Amniotic stem cell (primary cell): ENCODE measurements at places on chromosomes 3 and 15.

DNA sequence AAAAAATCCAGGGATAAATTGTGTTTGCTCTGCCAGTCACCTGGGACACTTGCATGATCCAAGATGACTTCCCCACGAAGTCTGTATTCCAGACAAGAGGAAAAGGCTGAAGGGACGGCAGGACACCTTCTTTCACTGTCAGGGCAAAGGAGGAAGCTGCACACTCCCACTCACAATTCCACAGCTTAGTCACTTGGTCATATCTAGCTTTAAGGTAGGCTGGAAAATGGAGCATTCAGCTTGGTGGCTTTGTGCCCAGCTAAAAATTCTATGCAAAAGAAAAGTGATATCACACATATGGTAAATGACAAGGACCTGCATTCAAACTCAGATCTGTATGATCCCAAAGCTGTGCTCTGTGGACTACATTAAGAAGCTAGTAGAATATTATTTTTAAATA, 109.2 kb upstream of the TPM1 start:
- DNase-seq: no peak

- no peak for DNase-seq
Observed at GRCh38 chr3:25432176-25432720, 4.2 kb downstream of the RARB start.

- no peak for DNase-seq
Observed at GRCh38 chr3:104746056-104746455, 620.7 kb upstream of the ALCAM start.

DNA sequence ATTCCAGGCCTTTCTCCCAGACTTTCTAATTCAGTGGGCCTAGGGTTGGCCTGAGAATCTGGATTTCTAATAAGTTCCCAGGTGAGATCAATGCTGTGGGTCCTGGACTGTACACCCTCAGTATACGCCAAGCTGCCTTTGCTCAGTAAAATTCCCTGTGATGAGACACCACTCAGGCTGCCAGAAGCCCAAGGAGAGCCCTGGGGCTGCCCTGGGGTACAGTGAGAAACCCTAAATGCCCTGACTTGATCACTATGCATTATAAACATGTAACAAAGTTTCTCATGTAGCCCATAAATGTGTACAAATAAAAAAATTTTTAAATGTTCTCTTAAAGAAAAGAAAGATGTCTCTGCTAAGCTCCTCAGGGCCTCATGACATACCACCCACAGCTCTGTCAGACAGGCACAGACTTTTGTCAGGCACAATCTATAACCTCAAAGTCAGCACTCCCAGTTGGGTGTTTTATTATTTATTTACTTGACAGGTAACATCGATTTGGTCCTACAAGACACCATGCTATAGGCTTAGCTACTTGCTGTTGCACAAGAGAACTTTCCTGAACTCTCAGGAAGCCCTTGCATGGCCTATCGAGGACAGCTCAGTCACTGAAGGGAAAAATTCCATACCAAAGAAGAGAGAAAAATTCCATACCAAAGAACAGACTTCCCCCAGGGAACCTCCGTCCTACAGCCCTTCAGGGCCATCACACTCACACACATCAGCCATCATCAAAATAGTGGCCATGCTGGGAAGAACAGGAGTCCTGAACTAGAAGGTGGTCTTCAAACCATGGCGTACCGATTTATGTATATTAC, 22.7 kb downstream of the LARP6 start:
- no peak for DNase-seq

- no peak for DNase-seq
Observed at GRCh38 chr3:100368441-100368840, 32.4 kb downstream of the TOMM70 start.

- no peak for DNase-seq
Observed at GRCh38 chr3:50245251-50245745, 9.3 kb downstream of the GNAI2 start.

DNA sequence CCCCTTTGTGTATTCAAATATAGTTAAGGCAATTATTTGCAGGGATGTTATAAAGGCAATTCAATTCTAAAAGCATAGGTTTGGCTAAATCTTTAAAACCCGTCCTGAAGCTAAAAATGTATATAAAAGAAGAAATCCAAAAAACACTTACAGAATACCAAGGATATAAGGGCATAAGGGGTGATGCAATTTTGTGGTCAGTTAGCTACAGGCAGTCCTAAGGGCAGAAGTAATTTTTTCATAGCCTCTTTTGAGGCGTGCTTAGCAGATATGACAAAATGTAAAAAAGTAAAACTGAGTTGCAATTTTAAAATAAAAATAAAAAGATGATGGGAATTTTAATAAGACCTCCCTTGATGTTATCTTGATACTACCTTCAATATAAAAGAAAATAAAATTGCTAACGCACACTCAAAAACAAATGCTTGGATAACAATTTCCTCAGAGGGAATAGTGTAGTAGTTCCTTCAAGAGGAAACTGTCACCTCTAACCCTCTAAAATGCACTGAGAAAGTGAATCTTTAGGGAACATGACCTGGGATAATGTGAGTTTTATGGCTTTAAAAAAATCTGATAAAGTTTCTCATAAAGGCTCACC, 104.2 kb downstream of the MYH15 start:
- DNase-seq: no peak
